ENCODE measurements at places on chromosomes 7 and 10.

DNA sequence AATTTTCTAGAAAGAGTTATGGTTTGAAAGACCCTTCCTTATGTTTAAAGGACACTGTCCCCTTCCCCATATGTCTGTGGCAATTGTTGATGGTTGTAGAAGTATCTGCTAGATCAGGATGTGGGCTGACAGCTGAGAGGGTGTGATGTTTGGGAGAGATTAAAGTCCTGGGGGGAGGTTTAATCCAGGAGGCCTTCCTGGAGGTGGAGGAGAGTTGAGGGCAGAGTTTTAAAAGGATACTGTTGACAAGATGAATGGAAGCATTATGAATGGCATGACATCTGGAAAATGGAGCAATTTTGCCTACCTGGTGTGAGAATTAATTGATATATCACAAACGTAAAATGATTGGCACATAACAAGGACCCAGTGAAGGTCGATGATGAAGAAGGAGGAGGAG is 32.9 kb upstream of the SMC3 start:
- DNase-seq, result no peak

DNA sequence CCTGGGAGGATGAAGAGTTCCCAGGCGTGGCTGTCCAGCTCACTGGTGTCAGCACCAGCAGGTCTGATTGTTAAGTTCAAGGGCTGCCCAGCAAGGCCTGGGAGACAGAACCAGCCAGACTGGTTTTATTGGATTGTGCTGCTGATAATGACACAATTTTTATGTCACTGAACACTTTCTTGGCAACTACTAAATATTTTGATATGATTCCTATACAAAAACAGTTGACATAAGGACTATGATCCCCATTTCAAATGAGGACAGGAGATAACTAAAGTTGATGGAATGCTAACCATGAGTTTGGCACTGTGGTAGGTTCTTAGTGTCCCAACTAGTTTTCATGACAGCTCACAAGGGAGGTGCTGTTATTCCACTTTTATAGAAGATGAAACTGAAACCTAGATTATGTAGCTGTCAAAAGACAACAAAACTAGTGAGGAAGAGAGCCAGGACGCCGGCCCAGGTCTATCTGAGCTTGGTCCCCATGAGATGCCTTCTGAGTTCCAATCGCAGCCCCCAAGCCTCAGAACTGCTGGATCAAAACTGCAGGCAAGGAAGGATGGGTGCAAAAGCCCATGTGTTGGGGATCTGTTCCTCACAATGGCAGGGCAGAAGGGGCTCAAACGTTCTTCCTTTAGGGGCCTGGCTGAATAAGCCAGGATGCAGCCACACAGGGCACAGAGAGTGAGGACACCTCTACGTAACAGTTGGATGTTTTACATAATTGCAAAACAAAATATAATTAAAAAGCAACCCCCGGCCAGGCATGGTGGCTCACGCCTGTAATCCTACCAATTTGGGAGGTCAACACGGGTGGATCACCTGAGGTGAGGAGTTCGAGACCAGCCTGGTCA is 52.8 kb downstream of the COBL start:
- DNase-seq, result peak; percentile 30

GRCh38 chr10:43781480-43782361 is 133.0 kb upstream of the ZNF32 start:
- DNase-seq, result no peak

- no peak for DNase-seq
Measured at GRCh38 chr7:135666846-135667245, 4.5 kb downstream of the STMP1 start.

DNA sequence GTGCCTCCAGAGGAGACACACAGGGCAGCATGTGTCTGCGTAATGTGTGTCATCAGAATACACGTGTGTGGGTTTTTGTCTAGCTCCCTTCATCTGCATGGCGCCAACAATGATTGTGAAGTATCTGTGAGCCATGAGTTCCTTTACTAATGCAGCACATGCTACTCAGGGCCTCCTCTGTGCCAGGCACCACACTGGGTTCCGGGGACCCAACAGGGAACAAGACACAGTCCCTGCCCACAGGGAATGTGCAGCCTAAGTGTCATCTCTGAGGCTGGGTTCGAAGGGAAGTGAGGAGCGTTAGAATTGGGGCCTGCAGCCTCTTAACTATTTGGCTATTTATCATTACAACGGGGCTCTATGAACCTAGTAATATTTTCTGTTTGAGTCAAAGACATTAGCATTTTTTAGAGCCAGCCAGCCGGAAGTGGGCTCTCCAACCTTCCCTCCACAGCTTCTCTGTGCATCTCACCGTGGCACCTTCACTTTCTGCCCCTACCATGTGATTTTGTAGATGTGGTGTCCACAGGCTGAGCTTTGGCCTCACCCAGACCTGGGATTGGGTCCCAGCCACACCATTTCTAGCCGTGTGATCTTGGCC is 43.9 kb upstream of the SRGN start:
- no peak for DNase-seq

- no peak for DNase-seq
Measured at GRCh38 chr10:18238870-18239485, 98.8 kb downstream of the CACNB2 start.

DNA sequence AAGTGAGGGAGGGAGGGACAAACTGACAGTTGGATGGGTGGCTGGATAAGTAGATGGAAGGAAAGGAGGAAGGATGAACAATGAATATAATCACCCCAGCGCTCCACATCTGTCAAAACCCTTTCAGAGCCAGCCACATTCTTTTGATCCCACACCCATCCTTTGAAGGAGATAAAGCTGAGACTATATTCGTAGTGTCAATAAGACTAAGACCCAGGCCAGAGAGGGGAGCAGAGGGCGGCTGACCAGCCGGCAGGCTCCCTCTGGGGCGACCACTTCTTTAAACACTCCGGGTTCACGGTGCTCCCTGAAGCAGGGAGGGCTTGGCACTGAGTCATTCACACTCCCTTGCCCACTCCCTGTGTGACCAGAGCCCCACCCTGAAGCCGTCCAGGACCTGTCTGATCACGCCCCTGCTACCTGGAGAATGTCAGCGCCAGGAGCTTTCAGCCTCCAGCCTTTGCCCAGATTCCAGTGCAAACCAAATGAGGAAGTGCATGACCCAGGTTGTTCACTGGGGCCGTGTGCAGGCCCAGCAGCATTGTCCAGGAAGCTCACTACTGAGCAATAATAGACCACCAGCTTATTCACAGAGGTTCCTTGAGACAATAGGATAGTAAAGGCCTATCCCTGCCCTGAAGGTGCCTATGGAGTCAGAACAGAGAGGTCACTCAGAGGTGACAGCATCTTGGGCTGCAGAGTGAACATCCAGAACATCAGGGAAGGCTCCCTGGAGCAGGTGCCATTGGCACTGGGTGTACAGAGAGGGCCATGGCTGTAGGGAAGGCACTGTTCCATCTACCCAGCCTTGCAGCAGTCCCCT is 34.4 kb downstream of the UNC5B start:
- DNase-seq, result no peak

DNA sequence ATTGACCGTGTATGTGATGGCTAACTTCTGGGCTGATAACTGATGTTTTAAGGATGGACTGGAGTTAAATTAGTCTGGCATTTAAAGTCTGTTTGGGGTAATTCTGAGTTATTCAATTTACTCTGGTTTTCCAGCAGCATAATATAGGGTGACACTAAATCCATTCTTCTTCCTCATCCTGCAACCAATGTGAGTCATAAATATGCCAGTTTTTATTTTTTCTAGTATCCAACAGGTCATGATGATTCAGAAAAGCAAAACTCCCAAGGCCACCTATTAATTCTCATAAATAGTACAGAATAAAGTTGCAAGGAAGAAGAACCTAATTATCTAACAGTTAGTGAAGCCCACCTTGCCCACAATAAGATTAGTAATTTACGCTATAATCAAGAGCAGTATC is 7.5 kb upstream of the EPHB6 start:
- DNase-seq, result no peak

- no peak for DNase-seq
Measured at GRCh38 chr10:106836933-106837663, 327.4 kb downstream of the SORCS1 start.

DNA sequence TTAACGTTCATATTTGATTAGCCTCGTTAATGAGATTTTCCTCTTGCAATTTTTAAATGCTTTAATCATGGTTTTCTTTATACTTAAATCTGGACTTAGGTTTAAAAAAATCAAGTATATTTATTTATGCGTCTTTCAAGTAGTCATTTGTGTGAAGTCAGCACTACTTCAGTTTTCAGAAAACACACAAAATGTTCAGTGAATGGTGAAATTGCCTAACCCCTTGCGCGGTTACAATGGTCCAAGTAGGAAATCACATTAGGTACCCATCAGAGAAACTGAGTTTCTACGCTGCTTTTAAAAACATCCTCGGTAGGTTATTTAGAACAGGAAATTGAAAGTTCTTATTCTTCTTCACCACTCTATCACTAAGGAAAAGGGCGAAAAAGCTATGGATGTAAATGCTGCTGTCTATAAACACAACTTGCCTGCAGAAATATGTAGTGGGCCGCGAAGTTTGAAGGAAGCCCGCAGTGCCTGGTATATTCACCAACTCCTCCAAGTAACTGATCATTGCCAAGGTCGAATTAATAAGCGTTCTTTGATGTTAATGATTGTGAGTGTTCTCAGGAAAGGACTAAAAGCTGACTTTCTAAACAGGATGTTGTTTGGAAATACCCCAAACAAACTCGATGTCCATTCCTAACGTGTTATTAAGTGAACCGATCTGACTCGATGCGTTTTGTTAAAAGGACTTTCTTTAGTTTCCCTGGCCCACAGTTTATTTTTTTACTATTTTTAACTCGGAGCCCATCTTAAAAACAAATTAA is 1.0 kb downstream of the SYPL1 start:
- no peak for DNase-seq
